AG10803 (cell line): ENCODE measurements at places on chromosomes 5 and 9.
A peak's percentile ranks its signal among the peaks of the same experiment; 100 is the strongest.

DNA sequence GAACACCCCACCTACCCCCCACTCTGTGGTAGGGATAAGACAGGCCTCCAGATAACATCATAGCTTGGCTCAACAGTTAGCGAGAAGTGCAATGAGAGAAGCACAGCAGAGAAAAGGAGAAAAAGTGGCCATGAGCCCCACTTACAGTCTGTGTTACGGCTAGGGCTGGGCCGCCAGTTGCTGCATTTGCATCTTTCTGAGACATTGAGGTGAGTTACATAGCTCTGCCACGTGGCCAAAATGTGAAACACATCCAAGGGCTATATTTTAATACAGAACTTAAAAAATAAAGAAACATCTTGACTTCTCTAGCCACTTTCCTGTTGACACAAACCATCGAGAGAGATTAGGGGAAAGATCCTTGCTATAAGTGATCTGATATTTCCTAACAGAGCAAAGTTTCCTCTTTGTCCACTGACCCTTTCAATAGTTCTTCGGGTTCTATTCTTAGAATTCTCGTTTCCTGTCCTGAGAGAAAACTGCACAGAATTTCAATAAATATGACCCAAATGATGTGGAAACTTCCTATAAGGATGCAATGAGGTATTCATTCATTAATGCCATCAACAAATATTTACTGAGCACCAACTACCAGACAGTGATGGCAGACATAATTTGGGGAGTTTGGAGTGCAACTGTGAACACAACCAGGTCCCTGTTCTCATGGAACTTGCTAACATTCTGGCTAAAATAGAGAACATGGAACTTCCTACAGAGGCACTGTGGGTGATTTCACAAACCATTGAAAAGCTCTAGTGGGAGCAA is 3.2 kb upstream of the TLE4 start:
- no peak for DNase-seq

GRCh38 chr5:65209341-65209740 is 272.4 kb downstream of the ADAMTS6 start:
- DNase-seq: peak; percentile 88

DNA sequence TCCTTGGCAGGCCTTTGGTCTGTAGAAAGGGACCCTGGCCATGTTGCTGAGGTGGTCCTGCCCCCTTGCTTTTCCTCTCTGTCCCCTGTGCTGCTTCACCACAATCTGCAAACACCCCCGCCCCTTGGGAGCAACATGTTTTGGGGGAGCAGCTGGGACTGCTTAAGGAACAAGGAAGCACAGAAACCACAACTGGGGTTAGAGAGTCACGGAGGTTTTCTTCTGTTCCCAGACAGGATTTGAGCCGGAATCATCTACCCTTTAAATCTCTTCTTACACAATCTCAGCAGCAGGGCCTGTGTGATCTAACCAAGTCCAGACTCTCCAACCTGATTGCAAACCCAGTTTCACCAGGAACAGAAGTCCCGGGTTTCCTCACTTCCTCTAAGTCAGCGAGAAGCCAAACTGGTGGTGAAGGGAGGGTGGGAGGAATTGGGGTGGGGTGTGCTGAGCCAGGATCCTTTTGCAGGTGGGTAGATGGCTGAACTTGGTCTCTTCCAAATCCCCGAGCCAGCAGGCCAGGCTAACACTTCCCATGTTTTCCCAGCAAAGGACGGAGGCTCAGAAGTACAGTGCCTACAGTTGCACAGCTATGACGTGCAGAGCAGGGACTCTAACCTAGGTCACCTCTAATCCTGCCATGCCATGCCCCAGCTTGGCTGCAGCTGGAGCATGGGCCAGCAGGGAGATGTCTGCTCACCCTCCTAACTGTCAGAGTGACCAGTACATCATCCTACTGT is 25.0 kb downstream of the SH3PXD2B start:
- peak; percentile 96 for DNase-seq

- no peak for DNase-seq
Observed at GRCh38 chr9:74589576-74589975, 92.4 kb downstream of the RORB start.

DNA sequence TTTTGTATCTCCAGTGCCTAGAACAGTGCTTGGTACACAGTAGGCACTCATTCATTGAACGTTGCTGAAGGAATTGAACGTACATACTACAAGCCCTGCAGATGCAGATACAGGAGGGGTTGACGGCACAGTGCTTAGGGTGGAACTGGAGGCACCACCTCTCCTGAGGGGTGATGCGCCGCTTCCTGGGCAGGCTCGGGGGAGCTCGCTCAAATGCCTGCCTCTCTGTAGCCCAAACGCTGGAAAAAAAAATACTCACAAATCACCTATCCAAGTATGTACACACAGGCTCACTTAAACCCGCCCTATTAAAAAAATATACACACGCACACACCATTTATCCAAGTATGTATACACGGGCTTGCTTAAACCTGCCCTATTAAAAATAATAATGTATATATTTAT is 536 bp upstream of the COMMD10 start:
- peak; percentile 30 for DNase-seq

DNA sequence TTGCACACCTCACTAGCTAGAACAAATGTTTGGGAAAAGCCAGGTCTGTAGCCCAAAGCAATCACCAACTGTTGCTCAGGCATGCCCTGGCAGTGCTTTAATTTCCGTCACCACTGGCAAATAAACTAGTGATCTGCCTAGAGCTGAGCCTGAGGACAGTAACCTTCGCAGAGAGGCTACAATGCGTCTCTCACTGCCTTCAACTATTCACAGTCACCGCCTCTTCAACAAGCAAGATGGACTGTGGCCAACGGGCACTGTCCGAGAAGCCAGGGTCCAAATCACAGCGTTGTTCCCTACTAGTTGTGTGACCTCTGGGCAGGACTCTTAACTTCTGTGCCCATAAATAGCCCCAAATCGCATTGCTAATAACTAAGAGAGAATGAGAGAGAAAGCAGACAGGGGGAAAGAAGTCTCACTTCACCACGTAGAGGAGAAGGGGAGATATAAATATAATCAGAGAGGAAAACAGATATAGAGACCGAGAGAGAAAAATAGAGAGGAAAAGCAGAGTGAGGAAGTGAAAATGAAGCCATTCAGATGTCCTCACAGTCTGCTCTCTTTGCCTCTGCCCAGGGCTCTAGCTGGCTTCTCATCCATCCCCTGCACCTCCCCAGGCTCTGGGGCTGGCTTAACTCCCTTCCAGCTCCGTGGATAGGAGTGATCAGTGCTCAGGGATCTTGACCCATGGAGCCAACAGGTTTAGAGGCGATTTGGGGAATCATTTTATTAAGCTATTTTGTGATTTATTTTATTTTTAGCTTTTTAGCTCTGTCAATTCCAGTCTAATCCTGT is 157.9 kb downstream of the ZDHHC21 start:
- no peak for DNase-seq

- no peak for DNase-seq
Observed at GRCh38 chr5:149273950-149274349, 2.3 kb downstream of the AFAP1L1 start.

DNA sequence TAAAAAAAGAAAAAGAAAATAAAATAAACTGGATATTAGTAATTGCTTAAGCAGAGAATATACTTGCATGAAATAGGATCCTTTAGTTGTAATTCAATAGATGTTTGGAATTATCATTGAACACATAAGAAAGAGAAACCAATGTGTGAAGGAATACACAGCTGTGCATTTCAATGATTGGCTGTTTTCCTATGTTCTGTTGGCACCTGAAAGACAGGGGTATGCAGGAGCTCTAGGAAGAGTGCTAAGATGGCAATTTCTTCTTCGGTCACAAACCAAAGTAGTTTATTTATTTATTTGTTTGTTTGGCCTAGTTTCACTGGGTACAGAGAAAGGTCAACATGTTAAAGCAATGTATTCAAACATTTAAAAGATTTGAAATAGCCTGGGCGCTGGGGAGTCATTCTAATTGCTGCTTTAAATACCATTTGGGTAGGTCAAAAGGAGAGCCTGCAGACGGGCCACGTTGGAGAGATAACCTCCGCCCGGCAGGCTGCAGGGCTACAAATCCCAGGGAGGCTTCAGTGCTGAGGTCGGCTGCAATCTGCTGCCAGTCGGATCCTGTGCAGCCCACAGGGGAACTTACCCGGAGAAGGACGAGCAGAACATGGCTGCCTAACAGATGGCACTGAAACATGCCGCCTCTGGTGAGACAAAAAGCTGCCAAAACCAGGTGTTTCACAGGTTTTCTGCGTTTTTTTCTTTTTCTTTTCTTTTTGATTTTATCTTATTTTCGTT is 154.2 kb upstream of the TYRP1 start:
- no peak for DNase-seq

GRCh38 chr9:87324613-87325194 is 173.0 kb upstream of the DAPK1 start:
- peak; percentile 72 for DNase-seq

GRCh38 chr9:128026773-128027541 is 40.2 kb downstream of the NAIF1 start:
- peak; percentile 23 for DNase-seq

- DNase-seq: no peak
Observed at GRCh38 chr5:3322642-3323041, 273.0 kb upstream of the IRX1 start.

DNA sequence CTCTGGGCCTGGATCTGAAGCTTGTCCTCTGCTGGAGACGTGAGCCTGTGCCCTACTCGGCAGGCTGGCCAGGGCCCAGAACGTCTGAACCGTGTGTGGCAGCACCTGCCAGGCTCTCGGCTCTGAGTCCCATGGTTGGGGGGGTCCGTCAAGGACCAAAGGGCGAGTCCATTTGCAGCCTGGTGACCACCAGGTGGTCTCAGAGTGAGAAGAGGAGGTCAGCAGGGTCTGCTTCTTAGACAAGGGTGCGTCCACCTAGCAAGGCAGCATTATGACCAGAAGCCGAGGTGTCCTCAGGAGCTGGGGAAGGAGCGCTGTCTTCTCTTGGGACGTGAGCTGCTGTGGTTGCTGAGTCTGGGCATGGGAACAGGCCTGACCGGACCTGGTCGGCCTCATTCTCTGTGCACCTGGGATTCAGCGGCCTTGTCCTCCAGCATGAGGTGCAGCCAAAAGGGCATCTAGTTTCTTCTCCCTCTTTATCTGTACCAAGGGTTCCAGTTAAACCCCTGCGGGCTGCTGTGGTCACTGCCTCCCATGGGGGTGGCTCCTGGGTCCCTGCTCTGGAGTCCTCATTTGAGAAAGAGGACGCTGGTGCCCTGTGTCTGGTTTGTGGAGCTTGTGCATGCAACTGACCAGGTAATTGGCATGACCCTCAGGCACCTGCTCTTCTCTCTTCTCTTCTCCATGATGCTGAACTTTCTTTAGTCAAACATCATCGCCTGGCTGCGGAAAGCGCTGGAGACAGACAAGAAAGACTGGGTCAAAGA is 14.4 kb downstream of the EXOC3 start:
- DNase-seq: no peak

DNA sequence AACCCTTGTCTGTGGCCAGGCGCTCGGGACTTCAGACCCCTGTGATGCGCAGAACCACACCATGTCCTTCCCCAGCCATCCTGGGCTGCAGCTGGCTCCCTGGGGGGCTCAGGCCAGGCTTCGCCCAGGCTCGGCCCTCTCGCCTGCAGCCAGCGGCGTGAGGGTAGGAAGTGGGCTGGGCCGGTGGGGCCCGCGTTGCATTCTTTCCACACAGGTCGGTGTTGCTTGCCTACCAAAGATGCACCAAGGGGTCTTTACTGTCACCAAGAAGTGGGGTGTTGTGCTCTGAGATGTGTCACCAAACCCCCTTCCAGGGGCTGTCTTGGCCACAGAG is 48.3 kb upstream of the RNF130 start:
- no peak for DNase-seq

DNA sequence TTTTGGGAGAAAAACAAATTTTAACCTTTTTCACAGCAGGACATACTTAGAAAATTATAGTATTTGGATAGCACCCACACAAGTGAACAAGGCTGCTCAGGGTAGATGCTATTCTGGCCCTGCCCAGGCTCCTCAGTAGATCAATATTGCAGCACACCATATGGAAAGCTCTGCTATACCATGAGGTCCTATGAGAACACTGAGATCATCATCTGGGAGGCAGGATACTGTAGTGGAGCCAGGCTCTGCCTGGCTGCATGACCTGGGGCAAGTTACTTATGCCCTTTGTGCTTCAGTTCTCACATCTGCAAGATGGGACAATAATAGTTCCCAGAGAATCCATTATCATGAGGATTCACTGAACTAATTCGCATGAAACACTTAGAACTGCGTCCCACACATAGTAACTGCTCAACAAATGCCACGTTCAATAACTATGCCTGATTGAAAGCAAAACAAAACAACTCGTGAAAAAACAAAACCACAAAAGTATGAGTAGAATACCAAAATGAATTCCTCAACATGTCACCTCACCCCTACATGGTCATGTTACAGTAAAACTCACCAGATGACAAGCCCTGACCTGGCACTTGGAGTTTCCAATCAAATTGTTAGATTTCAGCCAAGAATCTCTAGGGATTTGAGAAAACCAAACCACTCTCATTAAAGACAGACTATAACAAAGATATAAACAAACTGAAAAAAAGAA is 31.9 kb downstream of the ARSB start:
- peak; percentile 68 for DNase-seq

DNA sequence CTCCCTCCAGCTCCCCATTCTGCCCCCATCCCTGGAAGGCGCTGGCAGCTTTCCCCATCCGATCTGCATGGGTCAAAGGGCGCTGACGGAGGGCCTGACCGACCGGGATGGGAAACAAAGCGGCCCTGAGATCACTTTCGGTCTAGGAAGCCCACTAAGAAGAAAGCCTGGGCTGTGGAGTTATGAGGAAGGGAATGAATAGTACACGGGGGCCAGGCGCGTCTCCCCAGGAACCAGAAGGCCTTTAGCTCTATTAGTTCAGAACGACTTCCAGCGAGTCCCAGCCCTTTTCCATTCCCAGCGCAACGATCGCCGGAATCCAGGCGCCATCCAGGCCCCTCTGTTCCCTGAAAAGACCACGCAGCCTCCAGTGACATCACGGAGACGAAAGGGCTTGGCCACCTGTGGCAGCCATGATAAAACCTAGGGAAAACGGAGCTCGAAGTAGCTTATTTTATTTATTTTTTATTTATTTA is 70.1 kb upstream of the CCDC180 start:
- DNase-seq: no peak

DNA sequence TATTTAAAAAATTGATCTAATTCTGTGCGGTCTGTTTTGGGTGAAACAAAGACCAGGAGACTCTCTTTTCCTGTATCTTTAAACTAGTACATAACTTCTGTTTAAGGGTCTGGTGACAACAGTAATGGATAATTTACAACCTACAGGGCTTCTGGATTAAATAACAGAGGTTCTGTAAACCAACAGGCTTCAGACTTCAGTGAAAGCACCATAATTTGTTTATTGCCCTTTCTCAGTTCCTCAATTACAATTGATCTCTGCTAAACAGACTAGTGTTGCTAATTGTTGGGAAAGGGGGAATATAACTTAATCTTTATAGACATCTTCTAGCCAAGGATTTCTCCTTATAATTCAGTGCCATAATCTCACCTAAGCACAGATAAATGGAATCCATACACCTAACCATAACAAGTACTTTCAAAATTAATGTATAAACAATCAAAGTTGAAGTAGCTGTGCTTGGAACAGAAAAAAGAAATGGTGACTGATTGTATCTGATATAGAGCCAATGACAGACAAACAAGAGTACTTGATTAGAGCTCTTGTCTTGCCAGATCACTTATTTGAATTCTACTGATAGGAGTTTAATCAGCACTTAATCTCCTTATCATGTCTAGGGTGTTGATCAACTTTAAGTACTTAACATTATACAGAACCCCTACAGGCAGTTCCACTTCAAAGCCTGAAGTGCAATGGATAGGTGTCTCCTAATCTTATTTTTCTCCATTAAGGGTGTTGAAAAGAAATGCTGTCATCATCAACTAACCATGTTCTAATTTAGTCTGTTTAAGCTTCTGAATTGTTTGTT is 536.0 kb downstream of the NR2F1-AS1 start:
- no peak for DNase-seq
